ENCODE measurements at places on chromosomes 16 and 17. TPM values are rescaled to one million over a fixed set of nuclear protein-coding genes. Genes with fewer than 3 reads are reported as not detected.

Gene WNT3
- 3.0 TPM for total RNA-seq

Gene TAC4
- not detected for total RNA-seq

Gene UBTF
- 62.3 TPM for total RNA-seq

Gene MIEN1
- 37.1 TPM for total RNA-seq

Gene FBXL16
- not detected for total RNA-seq

DNA sequence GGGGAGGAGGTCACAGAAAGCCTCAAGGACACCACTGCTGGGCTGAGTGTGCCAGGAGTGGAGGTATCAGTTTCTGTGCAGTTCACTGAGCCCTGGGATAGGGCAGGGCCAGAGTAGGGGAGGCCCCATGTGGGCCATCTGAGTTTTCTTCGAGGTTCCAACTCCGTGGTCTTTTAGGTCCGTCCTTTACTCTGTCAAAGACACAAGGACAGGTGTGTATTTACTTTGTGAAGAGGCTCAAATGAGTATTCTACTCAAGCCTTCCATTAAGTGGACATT, 59.5 kb downstream of the USP22 start:
- no peak for DNase-seq

DNA sequence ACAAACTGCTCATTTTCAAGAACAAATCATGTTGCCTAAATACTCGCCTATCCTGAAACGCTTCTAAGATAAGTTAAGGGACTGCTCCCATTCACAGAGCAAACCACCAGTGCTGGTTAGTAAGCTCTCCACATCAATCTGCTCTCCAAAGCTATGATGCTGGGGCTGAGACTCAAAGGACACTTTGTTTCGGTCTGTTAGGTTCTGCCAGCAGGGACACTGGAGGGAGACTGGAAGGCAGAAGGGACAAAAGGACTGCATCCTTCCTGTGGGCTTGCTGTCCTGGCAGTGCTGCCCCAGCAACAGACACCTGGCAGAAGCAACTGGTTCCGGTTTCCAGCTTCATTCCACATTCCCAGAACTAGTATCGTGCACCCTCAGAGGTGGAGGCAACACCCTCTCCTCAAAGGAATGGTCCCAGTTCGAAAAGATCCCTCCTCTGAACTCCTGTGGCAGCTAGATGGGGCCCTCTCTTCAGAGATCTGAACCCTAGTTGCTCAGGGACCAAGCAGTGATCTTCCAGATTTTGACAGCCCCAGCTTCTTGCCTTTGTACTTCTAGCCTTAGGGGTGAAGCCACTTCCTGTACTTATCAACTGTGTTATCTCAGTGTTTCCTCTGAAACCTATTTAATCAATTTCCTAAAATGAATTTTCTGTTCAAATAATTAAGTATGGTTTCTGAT, 73.4 kb upstream of the GSG1L start:
- DNase-seq: no peak

GRCh38 chr17:31907342-31907962, 5.9 kb upstream of the UTP6 start:
- peak; percentile 51 for DNase-seq

- DNase-seq: no peak
Measured at GRCh38 chr17:19780846-19781245, 32.7 kb upstream of the ALDH3A1 start.

- no peak for DNase-seq
Measured at GRCh38 chr17:76598004-76598439, 12.4 kb upstream of the ST6GALNAC2 start.

DNA sequence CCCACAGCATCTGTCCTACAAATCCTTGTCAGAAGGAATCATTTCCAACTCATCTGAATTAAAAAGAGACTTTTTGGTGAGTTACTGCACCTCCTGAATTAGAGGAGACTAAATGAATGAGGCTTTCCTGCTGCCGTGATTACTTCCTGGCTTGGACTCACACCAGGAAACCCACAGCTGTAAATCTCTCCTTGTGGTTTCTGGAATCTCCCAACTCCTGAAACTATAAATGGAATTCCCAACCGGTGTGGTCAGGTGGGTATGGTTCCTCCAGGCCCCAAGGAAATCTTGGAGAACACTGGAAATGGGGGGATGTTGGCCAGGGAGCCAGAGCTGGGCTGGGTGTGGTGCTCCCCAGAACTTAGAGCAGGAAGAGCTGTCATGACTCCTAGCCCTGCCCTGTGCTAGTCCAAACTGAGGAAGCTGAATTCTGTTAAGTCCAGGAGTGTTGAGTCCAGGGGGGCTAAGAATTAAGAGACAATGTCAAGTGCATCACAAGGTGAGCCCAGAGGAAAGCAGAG, 216.4 kb downstream of the GSG1L start:
- DNase-seq: no peak

- no peak for DNase-seq
Measured at GRCh38 chr16:19851476-19851875, 33.2 kb downstream of the GPRC5B start.

DNA sequence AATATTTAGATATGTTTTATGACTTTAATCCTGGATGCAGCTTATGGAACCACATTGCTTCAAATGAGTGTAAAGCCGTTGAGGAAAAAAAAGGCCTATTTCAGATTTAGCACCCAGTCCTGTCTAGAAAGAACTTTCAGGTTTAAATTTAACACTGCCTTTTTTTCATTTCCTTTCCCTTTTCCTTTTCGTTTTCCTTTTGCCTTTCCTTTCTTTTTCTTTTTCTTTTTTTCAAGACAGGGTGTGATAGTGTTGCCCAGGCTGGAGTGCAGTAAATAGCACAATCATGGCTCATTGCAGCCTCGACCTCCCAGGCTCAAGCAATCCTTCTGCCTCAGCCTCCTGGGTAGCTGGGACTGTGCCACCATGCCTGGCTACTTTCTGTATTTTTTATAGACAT, 15.9 kb downstream of the LUC7L3 start:
- no peak for DNase-seq

GRCh38 chr17:50920891-50921586, 54.9 kb upstream of the TOB1 start:
- no peak for DNase-seq

DNA sequence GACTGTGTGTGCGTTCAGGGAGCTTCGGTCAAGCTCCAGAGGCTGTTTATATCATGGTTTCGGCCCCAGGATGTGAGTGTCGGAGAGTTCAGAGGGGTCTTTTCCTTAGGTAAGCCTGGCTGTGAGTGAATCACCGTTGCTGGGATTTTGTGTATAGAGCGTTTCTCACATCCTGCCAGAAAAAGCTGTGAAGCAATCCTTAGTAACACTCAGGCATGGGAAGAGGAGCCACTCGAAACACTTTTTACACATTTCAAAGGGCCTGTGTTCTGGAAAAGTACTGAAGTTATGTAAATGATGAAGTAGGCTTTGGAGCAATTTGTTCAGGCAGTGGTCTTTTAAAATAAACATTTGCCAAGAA, 662 bp downstream of the PGS1 start:
- peak; percentile 95 for DNase-seq

Measured in GM23248 (cell line).